Lower leg skin (tissue), 4 donors: ENCODE measurements at places on chromosomes 5 and 9. TPM values are rescaled to one million over a fixed set of nuclear protein-coding genes. Genes with fewer than 3 reads are reported as not detected.

The FGF10 gene
- 3.8 TPM for total RNA-seq

The GABBR2 gene
- total RNA-seq, result not detected

The SLC6A3 gene
- total RNA-seq, result not detected

DNA sequence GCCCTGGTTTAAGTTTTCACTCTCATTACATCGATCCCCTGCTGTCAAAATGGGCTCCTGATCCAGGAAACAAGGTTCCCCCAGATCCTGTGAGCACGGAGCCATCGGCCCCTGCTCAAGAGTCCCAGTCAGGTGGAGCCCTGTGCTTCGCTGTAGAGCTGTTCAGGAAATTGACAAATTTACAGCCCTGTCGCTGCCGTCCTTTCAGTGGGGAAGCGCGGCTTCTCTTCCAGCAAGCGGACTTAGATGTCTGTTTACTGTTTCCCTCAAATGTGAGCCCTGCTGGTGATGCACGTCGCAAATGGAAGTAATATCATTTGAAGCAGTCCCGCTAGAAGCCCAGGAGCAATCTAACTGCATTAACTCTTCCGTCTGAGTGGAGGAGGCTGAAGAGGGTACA, 760.9 kb upstream of the WWC1 start:
- DNase-seq, result no peak

DNA sequence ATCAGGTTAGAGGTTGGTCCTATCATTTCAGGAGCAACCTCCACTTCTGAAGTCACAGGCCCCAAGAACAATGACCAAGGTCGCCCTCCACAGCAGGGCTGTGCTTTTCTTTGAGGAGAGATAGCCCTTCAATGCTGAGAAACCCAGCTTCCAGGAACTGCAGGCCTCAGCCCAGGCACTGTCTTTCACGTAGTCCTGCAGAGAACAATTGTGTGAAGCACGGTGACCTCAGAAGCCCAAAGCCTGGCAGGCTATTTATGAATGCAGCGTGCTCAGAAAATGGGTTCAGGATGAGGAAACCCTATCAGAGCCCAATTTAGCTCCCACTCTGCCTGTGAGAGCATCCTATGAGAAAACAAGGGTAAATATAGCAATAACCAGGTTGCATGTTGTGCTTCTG, 388.3 kb downstream of the PLK2 start:
- no peak for DNase-seq

DNA sequence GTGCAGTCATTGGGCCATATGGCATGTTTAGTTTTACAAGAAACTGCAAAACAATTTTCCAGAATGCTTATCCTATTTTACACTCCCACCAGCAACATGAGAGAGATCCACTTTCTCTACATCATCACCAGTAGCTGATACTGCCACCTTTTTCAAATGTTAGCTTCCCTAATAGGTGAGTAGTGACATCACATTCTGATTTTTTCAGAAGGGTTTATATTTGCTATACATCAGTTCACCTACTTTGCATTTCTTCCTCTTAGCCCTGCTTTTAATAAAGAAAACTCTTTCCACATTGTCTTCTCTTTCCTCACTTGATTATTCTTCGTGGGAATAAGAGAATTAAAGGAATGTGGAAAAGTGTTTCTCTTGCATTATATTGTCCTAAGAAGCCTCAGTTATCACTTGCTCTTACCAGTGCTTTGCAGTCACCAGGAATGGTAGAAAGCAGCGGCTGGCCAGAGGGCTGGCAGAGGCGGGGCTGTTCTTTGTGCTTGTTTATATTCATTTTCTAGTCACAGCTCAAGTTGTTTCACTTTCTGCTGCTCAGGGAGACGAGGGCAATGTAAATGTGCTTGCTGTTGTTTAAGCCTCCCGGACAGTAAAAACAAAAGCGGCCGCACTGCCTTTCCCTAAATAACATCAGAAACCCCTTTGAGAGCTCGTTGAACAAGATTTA, 164.8 kb downstream of the HSD17B3 start:
- peak; percentile 89 for DNase-seq

DNA sequence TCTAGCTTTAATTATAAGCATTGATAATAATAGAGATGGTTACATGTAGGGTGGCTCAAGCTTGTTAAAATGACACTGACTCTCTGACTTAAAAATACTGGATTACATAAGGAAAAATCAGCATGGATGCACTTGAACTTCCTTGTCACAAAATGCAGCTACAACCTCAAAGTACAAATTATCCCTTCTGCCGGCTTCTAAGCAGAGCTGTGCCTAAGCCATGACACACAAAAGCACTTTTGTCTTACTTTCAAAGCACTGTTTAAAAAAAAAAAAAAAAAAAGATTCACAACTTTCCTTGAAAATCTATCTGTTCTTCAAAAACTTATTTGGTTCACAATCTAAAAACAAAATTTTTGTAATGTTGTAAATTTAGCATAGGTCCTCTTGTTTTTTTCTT, 36.4 kb upstream of the ZFAND5 start:
- DNase-seq, result no peak

DNA sequence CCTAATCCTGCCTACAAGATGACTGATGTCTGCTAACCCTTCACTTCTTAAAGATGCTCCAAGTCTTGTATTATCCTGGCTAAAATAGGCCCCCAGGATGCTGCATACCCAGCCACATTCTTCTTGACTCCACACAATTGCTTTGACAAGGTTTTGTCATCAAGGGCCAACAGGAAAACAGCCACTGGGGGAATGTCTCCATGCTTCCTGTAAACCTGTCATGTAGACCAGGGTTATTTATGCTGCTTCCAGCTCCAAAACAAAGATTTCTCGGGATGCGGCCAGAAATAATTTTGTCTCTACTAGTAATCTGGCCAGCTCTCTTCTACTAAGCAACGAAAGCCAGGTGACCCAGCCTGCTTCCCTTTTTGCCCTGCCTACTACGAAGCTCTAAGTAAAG, 53.8 kb downstream of the SHB start:
- no peak for DNase-seq

GRCh38 chr9:72955571-72955970, 2.7 kb upstream of the ALDH1A1 start:
- DNase-seq, result no peak

GRCh38 chr9:37037503-37038301, 3.6 kb upstream of the PAX5 start:
- no peak for DNase-seq
